ENCODE measurements at places on chromosomes 4 and X.
A peak's percentile ranks its signal among the peaks of the same experiment; 100 is the strongest.

DNA sequence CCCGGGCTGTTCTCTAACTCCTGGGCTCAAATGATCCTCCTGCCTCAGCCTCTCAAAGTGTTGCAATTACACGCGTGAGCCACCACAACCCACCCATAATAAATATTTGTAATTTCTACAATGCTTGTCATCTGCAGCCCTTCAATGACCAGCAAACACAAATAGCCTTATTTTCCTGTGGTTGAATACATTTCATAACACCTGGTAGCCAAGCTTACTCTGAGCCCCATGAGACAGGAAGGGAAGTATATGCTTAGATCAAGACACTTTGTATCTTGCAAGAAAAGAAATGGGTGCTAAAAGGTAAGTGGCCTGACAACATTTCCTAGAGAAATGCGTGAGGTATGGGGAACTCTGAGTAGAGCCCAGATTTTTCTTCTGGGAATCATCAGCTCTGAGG is 56.9 kb upstream of the PDGFRA start:
- no peak for DNase-seq

GRCh38 chrX:33987458-33987857 is 144.7 kb downstream of the FAM47A start:
- DNase-seq, result no peak

- DNase-seq, result no peak
Measured at GRCh38 chr4:184099535-184099966, 118.1 kb downstream of the ENPP6 start.

GRCh38 chr4:3226467-3226866 is 22.5 kb upstream of the MSANTD1 start:
- DNase-seq, result no peak

GRCh38 chr4:140121646-140122045 is 32.3 kb downstream of the MAML3 start:
- DNase-seq, result no peak

DNA sequence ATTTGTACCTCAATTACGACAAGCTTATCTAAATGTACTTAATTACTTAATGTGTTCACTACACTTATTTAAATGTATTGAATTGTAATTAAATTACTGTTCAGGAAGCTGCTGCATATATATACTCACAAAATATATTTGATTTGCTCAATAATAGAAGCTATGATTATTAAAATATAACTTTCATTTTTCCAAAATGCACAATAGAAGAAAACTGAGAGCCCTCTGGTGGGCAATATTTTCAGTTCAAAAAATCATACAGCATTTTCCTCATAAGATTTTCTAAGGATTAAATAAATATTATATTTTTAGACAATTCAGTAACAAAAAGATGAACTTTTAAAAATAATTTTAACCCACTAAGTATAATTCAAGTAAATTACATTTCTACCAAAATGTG is 217.3 kb downstream of the DKK2 start:
- no peak for DNase-seq

DNA sequence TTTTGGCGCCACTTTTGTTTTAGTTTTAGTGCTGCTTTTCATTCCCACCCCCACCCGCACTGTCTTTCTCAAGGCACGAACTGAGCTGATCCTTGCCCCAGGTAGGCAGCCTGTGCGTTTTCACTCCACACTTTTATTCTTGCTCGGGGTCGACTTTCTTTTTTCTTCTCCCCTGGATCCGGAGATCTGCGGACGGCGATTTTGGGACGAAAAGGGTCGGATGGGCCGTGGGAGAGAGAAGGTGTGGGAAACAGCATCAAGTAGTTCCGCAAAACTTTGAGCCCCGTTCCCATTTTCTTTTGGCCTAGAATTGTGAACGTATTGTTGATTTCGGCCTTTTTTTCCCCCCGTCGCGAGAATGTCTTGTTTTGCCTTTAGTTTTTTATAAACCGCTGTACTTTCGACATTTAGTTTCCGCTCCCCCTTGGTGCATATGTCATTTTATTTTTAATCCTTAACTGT is 531 bp downstream of the STAG2 start:
- no peak for DNase-seq

- DNase-seq, result no peak
Measured at GRCh38 chr4:109925396-109925795, 12.7 kb downstream of the EGF start.

GRCh38 chr4:189313861-189314513 is 626.7 kb upstream of the FRG1 start:
- no peak for DNase-seq

- no peak for DNase-seq
Measured at GRCh38 chrX:10769195-10769594, 148.8 kb upstream of the MID1 start.

DNA sequence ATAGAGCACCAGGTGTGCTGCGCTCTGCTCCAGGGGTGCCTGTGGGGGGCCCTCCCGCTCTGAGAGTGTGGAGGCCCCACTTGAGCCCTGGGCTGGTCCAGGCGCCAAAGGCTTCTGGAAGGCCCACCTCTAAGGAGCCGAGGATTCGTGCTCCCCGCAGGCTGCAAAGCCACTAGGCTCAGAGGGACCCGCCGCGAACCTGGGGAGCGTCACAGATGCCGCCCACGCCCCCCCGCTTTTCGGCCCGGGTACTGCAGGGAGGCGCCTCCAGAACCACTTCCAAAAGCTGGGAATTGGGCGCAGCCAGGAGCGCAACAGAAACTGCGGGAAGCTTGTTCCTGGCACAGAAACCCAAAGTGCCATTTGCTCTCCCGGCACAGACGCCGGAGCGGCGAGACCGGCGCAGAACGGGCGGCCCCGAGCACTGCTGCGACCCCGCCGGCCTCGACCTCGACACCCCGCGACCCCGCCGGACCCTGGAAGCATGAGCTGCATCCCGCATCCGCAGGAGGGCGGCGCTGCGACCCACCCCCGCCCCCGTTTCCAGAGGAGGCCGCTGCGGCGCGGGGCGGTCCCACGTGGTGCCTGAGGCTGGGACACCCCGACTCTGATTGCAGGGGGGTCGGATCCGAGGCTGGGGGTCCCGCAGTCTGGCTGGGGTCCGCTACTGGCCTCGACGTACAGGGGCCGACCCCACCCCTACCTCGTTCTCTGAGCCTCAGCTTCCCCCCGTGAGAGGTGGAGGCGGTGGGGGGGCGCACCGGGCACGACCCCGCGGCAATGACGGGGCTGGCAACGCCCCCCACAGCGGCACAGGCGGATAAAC is 30.8 kb downstream of the CPLX1 start:
- no peak for DNase-seq

- no peak for DNase-seq
Measured at GRCh38 chr4:102466298-102466697, 34.9 kb upstream of the NFKB1 start.

- DNase-seq, result no peak
Measured at GRCh38 chrX:10923466-10923865, 187.7 kb upstream of the HCCS start.

DNA sequence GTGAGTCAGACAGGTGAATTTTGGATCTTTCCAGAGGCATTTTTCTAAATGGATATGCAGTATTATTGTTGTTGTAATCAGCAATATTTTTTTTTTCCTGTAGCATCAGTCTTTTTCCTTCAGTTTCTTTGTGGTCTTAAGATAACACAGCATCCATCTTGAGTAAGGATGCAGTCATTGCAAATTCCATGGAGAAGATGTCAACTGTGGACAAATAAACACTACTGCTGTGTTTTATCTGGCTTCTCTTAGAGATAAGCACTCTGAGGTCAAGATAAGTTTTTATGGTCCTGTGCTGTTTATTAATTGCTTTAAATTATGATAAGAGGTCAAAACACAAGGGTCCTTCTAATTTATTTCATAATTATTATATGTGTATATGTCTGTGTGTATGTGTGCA is 1255.7 kb downstream of the ADGRL3 start:
- no peak for DNase-seq

GRCh38 chrX:30654989-30655607 is 1.9 kb downstream of the GK start:
- DNase-seq, result no peak

DNA sequence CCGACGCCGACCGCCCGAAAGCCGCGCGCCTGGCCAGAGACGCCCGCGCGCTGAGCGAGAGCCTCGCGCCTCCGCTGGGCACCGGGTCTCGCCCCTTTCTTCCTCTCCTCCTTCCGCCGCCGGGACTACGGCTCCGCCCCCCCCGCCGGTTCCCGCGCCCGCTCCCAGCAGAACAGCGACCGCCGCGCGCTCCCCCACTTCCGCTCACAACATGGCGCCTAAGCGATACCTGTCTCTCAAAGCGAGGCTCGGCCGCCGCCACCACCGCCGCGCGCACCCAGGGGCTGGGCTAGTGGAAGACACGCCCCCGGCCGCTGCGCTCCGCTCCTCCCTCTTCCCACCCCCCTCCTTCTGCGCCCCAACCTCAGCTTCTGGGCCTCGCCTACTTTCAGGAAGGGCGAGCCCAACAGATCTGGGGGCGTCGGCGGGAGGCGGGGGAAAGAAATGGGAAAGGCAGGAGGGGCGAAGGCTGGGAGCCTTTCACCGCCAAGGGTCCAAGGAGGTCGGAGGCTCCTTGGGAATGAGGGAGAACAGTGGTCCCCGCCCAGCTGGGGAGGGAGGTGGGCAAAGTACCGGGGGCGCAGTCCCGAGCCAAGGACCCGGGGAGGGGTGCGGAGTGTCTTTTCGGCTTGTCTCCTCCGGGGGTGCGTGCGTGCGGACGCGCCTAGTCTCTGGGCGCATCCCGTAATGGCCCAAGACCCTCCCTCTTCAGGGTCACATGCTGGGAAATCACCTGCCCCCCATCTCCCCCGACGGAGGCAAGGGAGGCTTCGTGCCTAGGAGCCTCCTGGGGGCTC is at the start of gene RPS6KA3:
RPS6KA3 (minus strand) TSS at position 100 of the 797 bp plus-strand sequence. CDS start 277 bp downstream, outside the sequence.
- DNase-seq, result peak; percentile 75

DNA sequence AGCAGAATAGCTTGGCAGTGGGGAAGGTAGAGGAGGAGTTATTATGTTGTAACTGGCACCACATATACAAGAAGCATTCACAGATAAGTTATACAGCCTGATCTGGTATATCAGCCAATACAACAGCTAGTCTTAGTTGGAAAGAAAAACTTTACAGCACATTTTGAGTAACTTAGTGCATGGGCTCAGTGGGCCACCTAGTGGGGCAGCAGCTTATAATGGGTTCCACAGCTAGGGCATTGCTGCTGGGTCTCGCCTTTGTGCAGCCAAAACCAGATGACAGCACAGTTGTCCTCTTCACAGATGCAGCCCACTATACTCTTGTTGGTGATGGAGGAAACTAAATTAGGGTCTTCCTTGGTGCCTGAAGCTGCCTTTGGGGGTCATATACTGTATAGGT is 448.1 kb upstream of the RASGEF1B start:
- no peak for DNase-seq

DNA sequence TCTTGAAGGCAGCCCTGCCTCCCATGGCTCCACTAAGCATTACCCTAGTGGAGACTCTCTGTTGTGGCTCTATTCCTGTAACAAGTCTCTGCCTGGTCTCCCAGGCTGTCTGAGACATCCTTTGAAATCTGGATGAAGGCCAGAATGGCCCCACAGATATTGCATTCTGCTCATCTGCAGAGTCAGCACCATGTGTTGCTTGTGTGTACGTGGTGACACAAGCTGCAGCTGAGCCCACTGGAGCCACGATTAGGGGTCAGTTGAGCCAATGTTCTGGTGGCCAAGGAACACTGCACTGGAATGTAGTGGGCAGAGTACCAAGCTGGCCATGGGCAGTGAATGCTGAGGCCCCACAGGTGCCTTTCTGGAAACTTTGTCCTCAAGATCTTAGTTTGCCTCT is 29.2 kb downstream of the GRID2 start:
- DNase-seq, result no peak

- no peak for DNase-seq
Measured at GRCh38 chr4:25938787-25939186, 24.8 kb downstream of the SMIM20 start.

DNA sequence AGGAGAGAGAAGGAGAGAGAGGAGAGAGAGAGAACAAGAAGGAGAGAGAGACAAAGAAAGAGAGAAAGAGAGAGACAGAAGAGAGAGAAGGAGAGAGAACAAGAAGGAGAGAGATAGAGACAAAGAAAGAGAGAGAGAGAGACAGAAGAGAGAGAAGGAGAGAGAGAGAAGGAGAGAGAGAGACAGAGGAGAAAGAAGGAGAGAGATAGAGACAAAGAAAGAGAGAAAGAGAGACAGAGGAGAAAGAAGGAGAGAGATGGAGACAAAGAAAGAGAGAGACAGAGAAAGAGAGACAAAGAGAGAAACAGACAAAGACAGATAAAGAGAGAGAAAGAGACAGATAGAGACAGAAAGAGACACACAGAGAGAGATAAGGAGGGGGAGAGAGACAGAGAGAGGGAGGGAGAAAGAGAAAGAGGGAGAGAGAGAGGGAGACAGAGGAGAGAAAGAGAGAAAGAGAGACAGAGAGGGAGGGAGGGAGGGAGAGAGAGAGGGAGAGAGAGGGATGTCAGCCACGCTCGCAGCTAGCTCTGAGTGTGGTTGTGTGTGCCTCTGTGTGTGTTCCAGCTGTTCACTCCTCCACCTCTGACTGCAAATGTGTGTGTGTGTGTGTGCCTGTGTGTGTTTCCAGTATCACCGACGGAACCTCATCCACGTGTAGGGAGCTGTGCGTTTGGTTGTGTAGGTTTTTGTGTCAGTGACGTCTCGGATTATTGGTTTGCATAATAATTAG is 105.8 kb downstream of the CRLF2 start:
- DNase-seq, result no peak

DNA sequence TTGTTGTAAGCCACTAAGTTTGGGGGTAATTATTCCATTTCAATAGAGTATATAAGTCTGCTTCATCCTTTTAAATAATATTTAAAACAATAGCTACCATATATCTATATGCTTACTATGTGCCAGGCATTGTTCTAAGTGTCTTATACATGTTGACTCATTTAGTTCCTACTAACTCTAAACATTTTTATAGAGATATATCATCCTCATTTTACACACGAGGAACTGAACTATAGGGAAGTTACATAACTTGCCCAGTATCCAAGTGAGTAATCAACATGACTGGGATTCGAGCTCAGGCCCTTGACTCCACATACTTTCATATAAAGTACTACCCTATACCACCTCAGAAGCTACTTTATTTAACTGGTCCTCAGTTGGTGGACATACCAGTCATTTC is 175.3 kb upstream of the RAI2 start:
- no peak for DNase-seq

GRCh38 chr4:126046081-126046614 is 731.4 kb downstream of the FAT4 start:
- no peak for DNase-seq

DNA sequence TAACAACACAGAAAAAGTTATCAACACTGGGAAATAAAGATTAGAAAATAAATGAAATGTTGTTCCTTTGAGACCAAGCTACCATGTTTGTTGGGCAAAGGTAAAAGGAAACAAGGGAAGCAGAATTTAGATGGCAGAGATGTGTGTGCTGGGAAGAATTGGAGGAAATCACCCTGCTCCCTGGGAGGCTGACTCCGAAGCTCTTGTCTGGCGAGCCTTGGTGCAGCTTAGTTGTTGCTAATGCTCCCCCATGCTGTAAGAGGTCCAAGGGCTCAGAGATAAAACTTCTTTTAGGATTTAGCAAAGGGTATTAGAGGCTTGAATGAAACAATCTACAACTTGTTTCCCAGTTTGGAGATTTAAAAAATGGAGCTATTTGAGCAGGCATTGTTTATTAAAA is 123.8 kb upstream of the DDIT4L start:
- DNase-seq, result no peak

- no peak for DNase-seq
Measured at GRCh38 chrX:26470941-26471340, 255.0 kb downstream of the MAGEB5 start.

GRCh38 chrX:119467842-119468550 is at the start of gene SLC25A5:
Gene SLC25A5 (plus strand): TSS chrX:119468444. CDS start chrX:119468516, 72 bp downstream.
- DNase-seq, result peak; percentile 53

GRCh38 chr4:8434251-8435073 is 6.1 kb downstream of the ACOX3 start:
- no peak for DNase-seq

GRCh38 chr4:125762537-125762936 is 447.8 kb downstream of the FAT4 start:
- no peak for DNase-seq
